ENCODE measurements at places on chromosomes 7 and 10. TPM values are rescaled to one million over a fixed set of nuclear protein-coding genes. Genes with fewer than 3 reads are reported as not detected.

The STK31 gene
- total RNA-seq = not detected

The WIPF3 gene
- 4.1 TPM for total RNA-seq

The ANKRD61 gene
- total RNA-seq = 0.50 TPM

The SFTPA1 gene
- total RNA-seq = not detected

The CCZ1 gene
- total RNA-seq = 104 TPM

The COA1 gene
- total RNA-seq = 80.1 TPM

DNA sequence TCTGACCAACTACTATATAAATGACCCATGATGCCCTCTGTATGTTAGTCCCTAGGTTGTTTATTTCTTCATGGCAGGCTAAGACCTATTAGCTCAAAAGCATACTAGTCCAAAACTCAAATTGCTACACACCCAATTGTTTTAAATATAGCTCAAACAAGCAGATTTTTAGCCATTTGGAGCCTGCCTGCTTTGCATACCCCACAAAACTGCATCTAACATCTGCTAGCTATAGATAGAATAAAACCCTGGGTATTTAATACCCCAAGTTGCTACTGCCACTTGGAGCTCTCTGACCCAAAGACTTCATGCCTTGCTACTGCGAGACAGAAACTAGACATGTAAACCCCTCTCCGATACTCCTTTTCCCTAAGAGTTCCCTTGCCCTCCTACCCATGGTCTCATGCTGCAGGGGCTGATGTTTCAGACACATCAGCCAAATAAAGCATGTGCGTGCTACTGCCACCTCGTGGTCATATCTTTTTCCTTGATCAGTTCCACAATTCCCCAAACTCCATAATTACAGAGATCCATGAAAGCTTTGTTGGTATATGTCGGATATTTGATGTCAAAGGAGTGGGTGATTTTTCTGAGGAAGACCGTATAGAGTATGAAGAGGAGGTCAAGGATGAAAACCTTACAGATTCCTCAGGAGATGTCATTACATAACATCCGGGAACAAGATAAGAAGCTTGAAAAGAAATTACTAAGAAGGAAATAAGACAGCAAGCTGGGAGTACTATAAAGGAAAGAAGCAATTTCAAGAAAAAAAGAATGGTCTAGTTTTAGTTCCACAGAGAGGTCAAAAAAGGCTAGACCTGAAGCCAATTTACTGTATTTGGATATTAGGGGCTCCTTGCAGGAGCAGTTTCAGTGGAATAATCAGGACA is 386.6 kb downstream of the SH2D4B start:
- DNase-seq = peak; percentile 73

DNA sequence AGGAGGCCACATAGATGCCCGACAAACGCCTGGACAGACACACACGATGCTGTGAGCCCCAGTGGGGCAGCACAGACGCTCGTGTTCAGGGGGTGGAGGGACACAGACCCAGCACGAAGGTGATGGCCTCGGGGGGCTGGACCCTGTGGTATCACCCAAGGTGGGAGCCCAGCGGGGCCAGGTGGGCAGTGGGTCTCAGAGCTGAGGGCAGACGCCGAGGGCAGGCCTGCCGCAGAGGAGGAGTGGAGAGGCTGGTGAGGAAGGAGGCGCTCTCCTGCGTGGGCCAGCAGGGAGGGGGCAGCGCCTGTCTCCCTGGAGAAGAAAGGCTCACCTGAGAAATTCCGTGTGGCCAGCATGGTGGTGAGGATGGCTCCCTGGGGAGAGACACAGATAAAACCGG is 39.6 kb downstream of the YKT6 start:
- DNase-seq = no peak

- DNase-seq = no peak
Observed at GRCh38 chr7:4725850-4726450, 43.9 kb downstream of the FOXK1 start.

GRCh38 chr7:143499743-143500348 is 22.2 kb downstream of the TAS2R41 start:
- DNase-seq = no peak

GRCh38 chr10:104234934-104235333 is 2.8 kb upstream of the CFAP43 start:
- no peak for DNase-seq

DNA sequence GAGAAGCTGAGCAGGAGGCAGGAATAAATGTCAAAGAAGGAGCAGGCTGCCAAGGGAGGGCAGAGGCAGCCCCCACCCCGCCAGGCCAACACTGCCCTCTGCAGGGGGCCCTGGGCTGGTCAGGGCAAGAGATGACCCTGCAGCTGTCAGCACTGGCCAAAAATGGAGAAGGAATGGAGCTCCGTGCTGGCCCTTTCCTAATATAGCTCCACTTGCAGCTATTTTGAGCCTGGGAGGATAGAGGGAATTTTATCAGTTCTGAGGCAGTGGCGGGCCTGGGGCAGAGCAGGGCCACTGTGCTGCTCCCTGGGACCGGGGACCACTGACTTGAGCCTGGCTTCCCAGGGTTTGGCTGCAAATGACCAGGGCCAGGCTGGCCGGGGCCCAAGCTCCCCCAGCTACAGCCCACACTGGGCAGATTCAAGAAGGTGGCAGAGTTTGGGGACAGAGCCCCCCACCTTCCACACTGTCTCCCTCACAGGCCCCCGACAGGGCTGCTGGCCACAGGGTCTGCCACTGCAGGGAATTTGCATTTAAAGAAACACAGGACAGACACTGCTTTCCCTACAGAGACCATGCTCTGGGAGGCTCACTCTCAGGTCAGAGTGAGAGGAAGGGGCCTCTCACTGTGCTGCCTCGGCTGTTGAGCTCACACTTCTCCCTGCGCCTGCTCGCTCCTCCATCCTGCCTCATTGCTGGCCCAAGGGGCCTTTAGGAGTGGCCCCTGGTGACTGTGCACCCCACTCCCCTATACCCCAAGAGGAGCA is 16.2 kb downstream of the LDB3 start:
- DNase-seq = peak; percentile 51

GRCh38 chr7:105118612-105119600 is 104.9 kb downstream of the KMT2E start:
- DNase-seq = no peak

DNA sequence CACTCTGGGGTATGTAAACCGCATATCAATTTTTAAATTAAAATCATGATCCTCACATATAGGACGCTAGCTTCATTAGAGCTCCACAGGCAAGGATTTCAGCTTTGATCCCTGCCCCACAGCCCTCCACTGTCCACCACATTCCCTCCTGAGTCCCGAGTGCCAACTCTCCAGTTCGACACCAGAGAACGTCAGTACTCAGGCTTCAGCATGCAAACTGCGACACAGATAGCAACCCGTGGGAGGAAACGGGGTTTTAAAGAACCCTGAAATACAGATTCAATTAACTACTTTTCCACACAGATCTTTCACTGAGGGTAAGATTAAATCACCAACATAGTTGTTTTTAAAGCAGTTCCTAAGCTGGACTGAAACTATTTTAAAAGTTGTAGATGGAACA is 26.1 kb downstream of the RAPGEF5 start:
- no peak for DNase-seq

DNA sequence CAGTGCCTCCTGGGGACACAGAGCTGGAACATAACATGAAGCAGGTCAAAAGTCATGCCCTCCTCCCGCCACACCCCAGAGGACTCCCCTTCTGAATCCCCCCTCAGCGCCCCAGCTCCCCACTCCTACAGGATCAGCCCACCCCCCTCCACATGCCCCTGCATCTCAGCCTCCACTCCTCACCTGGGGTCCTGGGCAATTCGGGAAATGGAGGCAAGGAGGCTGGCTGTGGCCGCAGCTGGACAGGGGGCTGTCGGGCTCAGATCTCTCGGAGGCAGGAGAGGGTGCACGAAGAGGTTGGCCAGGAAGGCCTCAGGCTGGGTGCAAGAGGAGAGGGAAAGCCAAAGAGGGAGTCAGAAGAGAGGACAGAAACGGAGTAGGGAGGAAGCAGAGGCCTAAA is 7.8 kb downstream of the ATG9B start:
- no peak for DNase-seq

DNA sequence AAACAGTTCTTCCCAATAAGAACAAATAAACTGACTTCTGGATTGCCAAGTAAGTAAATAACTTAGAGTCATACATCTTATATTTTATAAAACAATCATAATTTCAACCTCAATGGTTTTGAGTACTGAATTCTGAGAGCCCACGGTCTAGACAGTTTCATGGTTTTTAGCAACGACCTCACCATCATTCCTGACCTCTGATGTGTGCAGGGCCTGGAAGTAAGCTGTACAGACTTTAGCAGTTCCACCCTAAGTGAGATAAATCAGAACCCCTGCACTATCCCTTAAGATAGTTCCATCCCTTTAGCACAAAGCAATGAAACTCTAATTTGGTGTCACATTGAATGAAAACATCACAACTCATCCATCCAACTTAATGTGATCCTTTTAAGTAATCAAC is 86.0 kb downstream of the NEBL start:
- DNase-seq = no peak

DNA sequence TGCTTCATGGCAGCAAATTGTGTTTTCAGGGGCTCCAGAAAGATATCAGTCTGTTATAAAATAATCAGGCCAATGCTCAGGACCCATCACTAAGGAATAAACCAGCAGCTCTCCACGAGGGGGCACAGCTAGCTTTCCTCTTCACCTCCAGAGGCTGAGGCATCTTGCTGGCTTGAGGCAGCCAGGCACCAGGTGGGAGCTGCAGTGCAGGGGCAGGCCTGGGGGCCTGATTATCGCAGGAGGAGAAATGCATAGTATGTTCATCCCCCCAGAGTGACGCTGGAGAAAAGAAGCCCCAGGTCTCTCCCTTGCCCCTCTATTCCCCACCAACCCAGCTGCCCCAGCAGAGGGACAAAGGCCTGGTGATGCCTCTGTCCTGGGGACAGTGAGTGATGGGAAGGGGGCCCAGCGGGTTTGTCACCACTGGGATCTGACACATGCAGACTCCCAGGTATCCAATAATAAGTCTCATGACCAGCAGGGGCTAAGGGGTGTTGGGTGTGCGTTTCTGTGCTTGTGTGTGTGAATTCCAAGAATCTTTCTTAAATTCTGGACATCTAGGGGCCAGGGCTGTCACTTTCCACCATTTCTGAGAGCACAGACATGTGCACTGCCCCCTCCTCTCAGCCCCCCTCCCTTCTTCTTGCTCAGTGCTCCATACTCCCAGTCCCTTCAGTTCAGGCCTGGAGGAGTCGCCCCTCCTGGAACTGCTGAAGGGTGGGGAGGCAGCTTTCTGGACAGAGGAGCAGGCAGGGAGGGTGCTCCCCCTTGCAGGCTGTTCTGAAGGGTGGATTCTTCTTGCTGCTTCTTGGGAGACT is 128.1 kb upstream of the FAM20C start:
- DNase-seq = peak; percentile 68

- DNase-seq = no peak
Observed at GRCh38 chr10:14129770-14130169, 201.0 kb downstream of the FRMD4A start.

DNA sequence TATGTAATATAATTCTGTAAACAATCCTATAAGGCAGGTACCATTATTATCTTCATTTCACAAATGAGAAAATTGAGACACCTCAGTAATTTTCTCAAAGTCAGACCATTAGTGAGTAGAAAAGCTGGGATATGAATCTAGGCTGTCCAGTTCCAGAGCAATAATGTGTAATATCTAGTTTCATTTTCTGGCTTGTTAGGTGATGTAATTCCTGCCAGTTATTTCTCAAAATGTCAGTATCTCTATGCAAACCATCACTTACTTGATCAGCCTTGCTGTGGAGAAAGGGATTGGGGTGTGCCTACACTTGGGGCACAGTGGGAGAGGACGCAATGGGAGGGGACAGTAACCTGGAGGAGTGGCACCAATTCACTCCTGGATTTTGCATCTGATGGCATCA is 157.5 kb downstream of the LYZL1 start:
- DNase-seq = no peak

- DNase-seq = no peak
Observed at GRCh38 chr7:359766-360361, 69.9 kb downstream of the FOXL3 start.

DNA sequence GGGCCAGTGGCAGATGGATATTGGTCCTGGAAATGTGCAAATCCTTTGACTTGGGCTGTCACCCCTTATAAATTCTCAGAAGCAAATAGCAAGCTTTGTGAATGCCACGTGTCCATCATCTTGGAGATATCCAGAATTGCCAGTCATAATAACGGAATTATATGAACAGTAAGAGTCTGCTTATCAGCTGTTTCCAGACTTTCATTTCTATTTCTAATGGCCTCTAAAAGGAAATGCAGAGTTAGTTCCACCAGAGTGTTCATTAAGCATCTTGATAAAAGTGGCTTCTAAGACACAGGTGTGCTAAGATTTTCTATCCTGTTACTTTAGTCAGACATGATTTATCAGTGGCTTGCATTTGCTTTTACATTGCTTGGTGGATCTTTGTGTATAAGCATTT is 87.4 kb downstream of the RAMP3 start:
- no peak for DNase-seq

- DNase-seq = no peak
Observed at GRCh38 chr10:97784200-97784810, 12.5 kb upstream of the SFRP5 start.

GRCh38 chr10:35884657-35885071 is 242.6 kb upstream of the FZD8 start:
- DNase-seq = no peak

DNA sequence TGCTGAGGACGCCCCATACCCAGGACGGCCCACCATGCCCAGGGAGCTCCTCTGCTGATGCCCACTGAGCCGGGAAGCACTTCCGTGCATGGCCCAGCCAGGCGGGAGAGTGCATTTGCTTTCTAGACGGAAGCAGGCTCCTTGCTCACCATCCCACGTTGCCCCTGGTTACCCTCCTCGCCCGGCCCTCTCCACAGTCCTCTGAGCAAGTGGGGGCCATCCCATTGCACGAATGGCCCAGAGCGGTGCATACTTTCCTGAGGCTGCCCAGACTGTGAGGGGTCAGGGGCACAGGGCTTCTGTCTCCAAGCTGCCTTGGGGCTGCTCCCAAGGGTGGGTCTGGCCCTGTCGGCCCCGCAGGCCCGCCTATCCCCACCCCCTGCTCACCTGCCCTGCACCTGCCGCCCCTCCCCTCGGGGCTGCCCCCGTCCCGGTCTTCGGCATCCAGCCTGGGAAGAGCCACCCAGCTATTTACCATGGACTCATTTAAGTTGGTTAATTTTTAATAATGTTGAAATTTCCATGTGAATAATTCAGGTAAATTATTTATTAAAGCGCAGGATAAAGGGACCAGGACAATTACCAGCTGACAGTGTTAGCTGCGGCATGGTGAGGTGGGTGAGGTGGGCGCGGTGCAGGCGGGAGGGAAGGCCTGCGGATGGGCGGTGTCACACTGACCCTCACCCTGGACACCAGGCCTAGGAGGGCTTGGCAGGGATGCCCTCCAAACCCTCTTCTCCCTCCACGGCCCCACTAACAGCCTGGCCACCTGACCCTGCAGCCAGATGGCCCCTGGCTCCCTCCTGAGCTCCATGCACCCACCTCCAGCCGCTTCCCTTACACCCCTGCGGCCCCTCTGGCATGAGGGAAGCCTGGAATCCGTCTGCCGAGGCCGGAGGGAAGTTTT is 104.4 kb downstream of the MICALL2 start:
- no peak for DNase-seq

DNA sequence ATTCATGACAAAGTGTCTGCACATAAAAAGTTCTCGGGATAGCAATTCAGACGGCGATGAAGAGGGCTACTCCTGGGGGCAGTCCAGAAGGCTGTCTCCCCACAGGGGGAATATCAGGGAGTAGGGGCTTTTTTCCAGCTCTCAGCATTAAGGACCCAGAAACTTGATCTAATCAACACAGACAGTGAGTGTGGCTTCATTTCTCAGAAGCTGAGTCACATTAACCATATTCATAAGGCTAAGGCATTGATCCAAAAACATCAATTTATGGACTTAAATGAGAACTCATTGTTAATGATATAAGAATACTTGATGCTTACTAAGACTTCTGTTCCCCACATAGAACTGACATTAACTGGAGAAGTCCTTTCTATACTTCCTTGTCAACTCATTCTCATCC is 87.5 kb upstream of the AOAH start:
- DNase-seq = no peak
